ENCODE measurements at places on chromosomes 3 and 15.
A peak's percentile ranks its signal among the peaks of the same experiment; 100 is the strongest.

DNA sequence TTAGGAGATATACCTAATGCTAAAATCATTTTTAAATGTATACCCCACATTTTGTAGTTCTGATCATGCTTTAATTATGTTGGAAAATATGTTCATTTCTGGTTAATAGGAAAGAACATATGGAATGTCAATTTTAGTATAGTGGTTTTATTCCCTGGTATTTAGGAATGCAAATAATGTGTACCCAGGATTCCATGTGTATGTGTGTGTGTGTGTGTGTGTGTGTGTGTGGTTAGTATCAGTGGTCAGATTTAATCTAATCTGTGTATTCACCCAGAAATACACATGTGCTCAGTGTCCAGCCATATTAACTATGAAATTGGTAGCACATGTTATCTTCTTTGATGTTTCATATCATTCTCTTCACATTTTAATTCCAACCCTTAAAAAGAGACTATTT, 233.5 kb upstream of the DCBLD2 start:
- DNase-seq: no peak

DNA sequence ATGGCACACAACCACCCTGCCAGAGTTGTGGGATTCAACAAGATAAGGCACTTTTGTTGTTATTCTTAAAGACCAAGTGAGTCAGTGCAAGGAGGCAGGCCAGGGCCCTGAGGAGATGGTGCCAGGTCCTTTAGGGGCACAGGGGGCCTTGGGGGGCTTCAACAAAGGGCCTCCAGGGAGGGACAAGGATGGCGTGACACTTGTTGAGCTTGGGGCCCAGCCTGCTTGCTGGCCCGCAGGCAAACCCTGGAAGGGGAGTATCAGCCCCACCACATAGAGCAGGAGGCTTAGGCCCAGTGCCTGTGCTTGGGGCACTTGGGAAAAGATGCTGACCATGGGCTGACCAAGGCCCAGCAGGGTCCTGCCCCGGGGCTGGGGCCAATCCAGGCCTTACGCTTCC, 5.5 kb downstream of the IQSEC1 start:
- DNase-seq: no peak

GRCh38 chr3:18246336-18247060, 178.6 kb downstream of the SATB1 start:
- no peak for DNase-seq

- no peak for DNase-seq
Measured at GRCh38 chr3:117820658-117821299, 1111.2 kb downstream of the TUSC7 start.

- no peak for DNase-seq
Measured at GRCh38 chr3:86887876-86888275, 103.1 kb downstream of the VGLL3 start.

DNA sequence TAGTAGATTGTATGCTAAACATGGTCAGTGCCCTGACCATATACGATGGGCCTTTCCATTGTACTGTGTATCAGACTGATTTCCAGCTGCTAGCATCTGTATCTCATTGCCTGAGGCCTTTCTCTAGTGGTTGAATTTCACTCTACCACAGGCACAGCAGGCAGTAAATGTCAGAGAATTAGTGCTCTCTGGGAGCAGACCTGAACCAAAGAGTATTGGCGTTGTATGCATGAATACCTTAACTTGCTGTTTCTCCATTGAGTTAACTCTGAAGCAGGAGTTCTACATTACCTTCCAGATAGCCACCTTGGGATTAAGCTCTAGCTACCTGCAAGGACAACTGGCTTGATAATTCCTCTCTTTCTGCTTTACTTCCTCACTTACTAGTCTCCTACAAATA, 439.2 kb upstream of the EPHA3 start:
- no peak for DNase-seq

GRCh38 chr15:66417736-66418135, 31.0 kb downstream of the MAP2K1 start:
- no peak for DNase-seq

DNA sequence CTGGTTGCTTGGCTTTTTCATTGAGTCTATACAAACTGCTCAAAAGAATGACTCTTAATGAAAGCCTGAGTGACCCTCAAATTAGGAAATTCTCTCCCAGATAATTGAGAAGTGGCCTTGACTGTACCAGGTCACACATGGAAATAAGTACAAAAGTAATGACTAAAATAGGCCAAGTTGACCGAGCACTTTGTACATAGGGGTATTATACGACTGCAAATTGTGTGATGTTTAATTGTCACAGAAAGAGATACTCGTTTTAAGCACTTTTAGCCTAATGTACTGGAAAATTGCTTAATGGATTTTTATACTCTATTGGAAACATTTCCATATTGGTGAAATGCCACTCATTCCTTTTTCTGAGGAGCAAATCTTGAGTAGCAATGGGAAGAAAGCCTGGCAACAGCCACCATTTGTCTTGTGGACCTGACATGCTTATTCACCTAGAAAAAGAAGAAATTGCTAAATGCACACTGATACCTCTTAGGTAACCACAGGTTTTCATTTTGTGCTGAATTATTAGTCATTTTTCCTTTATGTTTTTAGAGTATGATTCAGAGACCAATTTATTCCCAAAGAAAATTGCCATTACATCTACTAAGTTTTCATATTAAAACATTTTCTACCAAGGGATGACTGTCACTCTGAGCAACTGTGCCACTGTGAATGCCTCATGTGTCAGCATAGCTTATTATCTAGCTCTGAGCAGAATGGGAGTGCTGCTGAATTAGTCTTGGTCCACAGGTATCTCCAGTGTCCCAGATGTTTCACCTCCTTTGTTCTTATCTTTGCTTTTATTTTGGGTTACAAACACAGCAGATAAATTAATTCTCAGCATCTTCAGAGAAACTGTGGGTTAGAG, 8.9 kb upstream of the PXK start:
- no peak for DNase-seq

DNA sequence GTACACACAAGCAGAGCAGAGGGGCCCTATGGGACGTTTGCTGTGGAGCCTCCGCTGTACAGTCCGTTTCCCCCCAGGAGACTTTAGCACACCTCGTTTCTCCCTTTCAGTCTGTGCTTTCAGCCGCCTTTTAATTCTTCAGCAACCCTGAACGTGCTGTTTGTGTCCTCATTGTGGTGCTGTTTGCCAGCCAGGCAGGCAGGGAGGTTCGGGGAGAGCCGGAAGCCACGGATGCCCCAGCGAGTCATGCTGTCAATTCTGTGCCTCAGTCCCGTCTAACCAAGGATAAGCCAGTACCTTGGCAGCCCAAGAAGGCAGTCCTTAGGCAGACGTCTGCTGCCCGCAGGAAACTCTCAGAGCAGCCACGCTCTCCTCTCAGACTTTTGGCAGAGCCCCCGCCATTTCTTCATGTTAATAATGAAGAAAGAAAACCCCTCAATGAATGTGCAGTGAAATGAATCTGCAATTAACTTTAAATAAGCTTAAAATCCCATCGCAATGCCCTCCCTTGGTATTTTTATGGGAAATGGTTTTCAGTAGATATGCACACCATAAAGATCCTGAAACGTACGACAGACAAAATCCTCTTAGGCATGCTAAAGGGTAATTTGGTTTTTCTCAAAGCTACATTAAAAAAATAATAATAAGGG, 158.6 kb downstream of the UACA start:
- DNase-seq: no peak

DNA sequence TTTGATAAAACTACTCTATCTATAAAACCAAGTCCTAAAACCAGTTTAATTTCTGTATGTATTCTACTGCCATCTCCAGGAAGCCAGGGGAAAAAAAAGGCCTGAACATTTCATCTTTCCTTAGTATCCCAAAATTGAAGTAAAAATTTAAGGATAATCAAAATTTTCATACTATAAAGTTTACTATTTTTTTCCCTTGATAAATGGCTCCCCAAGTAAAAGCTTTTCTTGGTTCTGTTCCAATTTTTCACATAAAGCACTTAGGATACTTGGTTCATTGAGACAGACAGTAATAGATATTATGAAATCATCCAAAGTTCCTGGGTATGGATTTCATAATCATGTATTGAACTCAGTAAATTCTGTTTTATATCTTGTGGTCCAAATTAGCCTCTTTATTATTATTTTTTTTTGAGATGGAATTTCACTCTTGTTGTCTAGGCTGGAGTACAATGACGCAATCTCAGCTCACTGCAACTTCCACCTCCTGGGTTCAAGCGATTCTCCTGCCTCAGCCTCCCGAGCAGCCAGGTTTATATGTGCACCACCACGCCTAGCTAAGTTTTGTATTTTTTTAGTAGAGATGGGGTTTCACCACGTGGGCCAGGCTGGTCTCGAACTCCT, 34.5 kb downstream of the ICE2 start:
- DNase-seq: no peak

DNA sequence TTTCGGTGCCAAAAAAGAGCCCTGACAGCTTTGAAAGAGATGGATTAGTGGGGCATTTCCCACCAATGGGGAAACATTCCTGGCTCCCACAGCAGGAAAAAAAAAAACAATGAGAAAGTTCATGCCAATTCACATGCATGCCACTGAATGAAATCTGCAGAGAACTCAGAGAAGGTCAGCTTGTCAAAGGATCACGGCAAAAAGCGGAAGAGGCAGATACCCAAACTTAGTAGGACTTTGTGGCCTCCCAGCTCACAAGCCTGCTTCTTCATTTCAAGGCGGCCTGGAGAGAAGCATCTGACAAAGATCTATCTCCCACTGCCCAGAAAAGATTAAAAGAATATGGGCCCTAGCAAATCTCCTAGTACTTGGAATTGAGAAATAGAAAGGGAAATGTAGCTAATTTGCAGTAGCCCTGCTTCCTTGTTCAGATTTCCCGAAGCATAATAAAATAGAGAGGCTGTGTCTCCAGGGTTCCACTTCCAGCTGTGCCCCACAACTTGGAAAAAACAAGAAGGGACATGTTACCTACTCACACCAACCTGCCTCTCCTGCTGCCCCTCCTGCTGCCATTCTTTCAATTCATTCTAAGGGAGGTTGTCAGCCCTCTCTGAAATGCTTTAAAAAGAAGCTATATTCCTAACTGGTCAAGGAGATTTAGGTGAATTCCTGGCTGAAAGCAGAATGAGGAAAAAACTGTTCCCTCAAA, 170.4 kb downstream of the FHIT start:
- no peak for DNase-seq

DNA sequence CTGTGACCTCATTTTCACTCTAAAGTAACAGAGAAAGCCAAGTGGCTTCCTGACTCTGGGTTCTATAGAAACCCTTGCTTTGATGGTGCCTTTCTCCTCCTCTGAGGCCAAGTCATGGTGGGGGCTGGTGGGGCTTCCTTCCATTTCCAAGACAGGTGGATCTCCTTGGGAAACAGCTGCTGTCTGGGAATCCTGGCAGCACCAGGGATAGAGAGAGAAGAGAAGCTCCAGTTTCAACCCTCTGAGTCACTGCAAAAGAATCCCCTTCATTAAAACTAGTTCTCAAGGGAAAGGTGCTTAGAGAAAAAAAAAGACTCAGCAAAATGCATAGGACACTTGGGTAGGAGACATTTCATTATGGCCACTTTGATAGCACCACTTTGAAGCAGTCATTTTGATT, 614.4 kb downstream of the FHIT start:
- no peak for DNase-seq

GRCh38 chr3:28328188-28329151, 20.1 kb upstream of the ZCWPW2 start:
- no peak for DNase-seq

- DNase-seq: no peak
Measured at GRCh38 chr15:28892789-28893610, 7.2 kb downstream of the APBA2 start.

- DNase-seq: no peak
Measured at GRCh38 chr3:14177580-14178246, 688 bp downstream of the XPC start.

- DNase-seq: no peak
Measured at GRCh38 chr3:55458181-55458790, 28.8 kb downstream of the WNT5A start.

DNA sequence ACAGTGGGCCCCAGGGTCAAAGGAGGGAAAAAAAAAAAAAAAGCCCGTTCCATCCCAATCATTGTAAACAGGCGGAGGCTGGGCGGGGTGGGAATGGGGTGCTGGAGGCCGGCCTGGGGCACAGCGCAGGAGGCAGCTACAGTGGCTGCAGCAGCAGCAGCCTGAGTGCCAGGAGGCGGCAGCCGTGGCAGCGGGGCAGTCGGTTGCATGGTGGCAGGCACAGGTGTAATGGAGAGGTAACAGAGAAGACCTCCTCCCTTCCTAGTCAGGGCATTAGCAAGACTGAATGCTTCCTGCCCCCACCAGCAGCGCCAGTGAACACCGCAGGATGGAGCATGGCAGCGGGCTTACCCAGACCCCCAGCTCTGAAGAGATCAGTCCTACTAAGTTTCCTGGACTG, 279.1 kb upstream of the TTC14 start:
- no peak for DNase-seq

GRCh38 chr3:119494597-119494996, 3.8 kb upstream of the TIMMDC1 start:
- DNase-seq: no peak

GRCh38 chr15:25695875-25696760, 167.0 kb downstream of the ATP10A start:
- no peak for DNase-seq

DNA sequence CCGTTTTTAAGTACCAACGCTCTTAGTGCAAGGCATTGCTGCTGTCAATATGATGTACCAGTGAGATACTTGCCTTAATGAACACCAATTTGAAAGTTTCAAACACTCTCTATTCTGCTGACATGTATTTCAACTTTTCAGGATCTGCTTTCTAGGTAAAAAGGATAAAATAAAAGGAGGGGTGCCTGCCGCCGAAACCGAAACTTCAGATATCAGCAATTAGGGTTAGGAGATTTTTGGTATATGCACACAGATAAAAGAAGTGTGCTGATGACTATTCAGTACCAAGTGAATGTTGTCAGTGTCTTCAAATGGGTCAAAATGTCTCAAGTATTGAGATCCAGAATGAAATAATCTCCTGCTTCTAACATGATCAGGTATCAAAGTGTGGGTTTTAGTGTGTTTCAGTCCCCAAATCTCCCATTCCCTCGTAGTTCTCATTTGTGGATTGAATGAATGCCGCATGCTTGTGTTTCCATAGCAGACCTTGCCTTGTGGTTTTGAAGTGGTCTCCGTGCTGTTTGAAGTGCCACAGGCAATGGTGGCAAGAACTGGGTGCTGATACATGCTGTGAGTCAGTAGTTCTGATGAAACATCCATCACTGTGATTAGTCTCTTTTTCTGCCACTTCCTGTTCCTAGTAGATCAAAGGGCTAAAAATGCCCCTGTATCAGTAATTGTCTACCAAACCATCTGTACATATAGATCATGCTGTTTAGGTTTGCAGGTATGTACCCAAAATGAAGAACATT, 22.5 kb downstream of the CHST14 start:
- peak; percentile 44 for DNase-seq

DNA sequence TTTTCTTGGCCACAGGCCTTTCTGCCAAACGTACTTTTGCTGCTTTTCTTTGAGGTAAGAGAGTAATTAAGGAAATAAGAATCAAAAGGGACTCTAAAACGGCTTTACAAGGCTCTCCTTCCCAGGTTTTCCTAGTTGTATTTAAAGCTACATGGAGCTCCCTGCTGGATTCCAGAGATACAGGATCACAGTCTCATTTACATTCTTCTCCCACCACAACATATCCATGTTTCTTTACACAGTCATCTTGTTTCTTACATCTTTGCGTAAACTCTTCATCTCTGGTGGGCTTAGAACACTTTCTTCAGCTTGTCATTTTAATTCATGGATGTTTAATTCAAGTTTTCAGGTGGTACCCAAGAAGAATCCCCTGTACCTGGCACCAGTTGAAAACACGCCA, 117.6 kb upstream of the BFSP2 start:
- DNase-seq: no peak

- DNase-seq: no peak
Measured at GRCh38 chr3:127753338-127753737, 69.0 kb downstream of the MGLL start.

- DNase-seq: no peak
Measured at GRCh38 chr3:10463533-10464434, 41.6 kb downstream of the ATP2B2 start.

All from stimulated activated CD4-positive, alpha-beta T cell treated with anti-CD3 and anti-CD28 coated beads, Interleukin-12 subunit alpha, Interleukin-12 subunit beta, amount 100 ng/mL, for 24 hours (primary cell).